H1 (cell line): ENCODE measurements at places on chromosomes 12 and 14. TPM values are rescaled to one million over a fixed set of nuclear protein-coding genes. Genes with fewer than 3 reads are reported as not detected.

- H3K36me3 ChIP-seq = no peaks in the 10 kb centered on the region
- no peak for DNase-seq
- H3K27me3 ChIP-seq = no peaks in the 10 kb centered on the region
- no peak overlapping the region for H3K27ac ChIP-seq
- H3K4me1 ChIP-seq = peaks cover 2% of the 10 kb centered on the region; the same call in 1 of the 2 replicates
- no peak overlapping the region for H3K4me3 ChIP-seq
These were observed 3.8 kb downstream of the BCDIN3D start for GRCh38 chr12:49838973-49839633.

GRCh38 chr14:29425705-29426482 is 501.8 kb downstream of the PRKD1 start:
- no peak overlapping the region for H3K27ac ChIP-seq
- no peaks in the 10 kb centered on the region for H3K27me3 ChIP-seq
- no peaks in the 10 kb centered on the region for H3K36me3 ChIP-seq
- H3K4me3 ChIP-seq = no peak overlapping the region
- no peaks in the 10 kb centered on the region for H3K4me1 ChIP-seq

DNA sequence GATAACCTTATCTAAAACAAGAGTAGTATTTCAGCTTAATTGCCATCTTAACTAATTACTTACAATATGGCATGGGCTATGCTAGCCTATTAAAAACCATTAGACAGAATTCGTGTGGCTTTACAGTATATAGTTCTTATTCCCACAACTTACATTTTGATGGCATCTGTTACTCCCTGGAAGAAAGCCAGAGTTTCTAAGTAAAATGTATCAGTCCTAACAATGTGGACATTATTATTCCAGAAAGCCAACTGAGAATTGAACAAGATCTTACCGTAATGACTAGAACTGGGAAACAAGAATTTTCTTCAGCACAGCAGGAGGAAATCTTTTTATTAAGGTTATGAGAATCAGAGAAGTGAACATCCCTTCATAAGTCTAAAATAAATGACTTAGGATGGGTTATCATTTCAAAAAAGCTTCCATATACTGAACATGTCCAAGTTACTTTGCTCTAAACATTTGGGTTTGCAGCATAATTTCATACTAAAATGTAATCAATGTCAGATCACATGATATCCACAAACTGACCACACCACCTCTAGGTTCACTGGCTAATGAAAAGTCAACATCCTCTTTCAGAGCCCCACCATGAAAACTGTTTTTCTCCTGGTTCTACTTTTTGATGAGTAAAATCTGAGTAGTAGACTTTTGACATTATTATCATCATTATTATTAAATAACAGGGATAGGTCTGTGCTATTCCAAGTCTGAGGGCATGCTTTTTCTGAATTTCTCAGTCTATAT is 179.7 kb downstream of the SSPN start:
- no peak for DNase-seq
- H3K4me3 ChIP-seq = no peak overlapping the region
- no peaks in the 10 kb centered on the region for H3K4me1 ChIP-seq
- H3K36me3 ChIP-seq = no peaks in the 10 kb centered on the region
- no peaks in the 10 kb centered on the region for H3K27me3 ChIP-seq
- H3K27ac ChIP-seq = no peak overlapping the region

GRCh38 chr14:60648249-60648933 is 886 bp downstream of the SIX1 start:
- no peak for DNase-seq
- no peaks in the 10 kb centered on the region for H3K36me3 ChIP-seq
- H3K27me3 ChIP-seq = peaks cover 96% of the 10 kb centered on the region
- peaks cover 46% of the 10 kb centered on the region for H3K4me1 ChIP-seq
- no peak overlapping the region for H3K27ac ChIP-seq

DNA sequence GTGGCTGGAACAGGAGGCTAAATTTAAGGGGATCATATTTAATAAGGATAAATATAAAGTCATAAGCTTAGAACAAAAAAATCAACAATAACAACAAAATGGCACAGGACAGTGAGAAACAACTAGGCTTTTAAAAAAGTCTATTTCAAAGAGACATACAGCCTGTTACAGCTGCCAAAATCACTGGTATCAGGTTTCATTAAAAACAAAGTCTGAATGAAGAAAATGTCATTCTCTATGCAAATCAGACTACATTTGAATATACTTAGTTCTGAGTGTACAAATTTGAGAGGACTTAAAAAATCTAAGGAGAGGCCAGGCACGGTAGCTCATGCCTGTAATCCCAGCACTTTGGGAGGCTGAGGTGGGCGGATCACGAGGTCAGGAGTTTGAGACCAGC is 44.0 kb downstream of the TFCP2 start:
- DNase-seq = no peak
- H3K4me3 ChIP-seq = no peak overlapping the region
- H3K27ac ChIP-seq = no peak overlapping the region
- no peaks in the 10 kb centered on the region for H3K4me1 ChIP-seq

- H3K27ac ChIP-seq = no peak overlapping the region
- DNase-seq = no peak
- H3K27me3 ChIP-seq = no peaks in the 10 kb centered on the region
- no peaks in the 10 kb centered on the region for H3K4me1 ChIP-seq
- H3K36me3 ChIP-seq = peaks cover 58% of the 10 kb centered on the region
- no peak overlapping the region for H3K4me3 ChIP-seq
These were observed 27.2 kb downstream of the KLC1 start for GRCh38 chr14:103656031-103656755.

DNA sequence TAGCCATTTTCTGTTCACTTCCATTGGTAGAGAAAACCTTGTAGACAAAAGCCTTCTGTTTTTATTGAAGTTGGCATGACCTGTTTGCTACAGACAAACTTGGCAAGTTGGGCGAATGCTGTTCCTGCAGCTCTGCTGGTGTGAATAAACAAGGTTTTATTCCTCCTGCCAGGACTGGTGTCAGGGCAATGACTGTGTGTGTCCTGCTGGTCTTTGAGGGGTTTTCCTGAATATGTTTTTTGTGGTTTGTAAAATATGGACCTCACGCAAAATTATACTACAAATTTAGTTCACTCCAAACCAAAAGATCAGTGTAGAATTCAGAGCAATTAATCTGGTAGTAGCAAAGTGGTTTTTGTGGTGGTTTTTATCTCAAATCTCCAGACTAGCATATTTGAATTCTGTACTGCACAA is 140.8 kb downstream of the ERC1 start:
- H3K4me1 ChIP-seq = no peaks in the 10 kb centered on the region
- no peak for DNase-seq
- H3K27me3 ChIP-seq = no peaks in the 10 kb centered on the region
- H3K27ac ChIP-seq = no peak overlapping the region

DNA sequence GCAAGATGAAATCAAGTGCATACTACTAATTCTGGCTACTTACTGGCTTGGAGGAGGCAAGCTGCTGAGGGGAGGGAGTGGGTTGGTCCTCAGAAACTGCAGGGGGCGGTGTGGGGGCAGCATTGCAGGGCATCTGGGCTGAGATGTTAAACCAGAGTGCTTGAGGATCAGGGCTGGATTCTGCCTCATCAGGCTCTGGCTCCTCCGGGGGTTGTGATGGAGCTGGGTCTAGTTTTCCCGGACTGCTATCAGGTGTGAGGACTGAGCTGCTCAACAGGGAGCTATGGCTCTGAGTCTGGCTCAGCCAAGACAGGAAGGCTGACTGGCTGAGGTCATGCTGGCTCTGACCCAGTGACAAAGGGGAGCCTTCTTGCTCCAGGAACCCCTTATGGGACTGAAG is 28.6 kb downstream of the BAZ2A start:
- peaks cover 6% of the 10 kb centered on the region; the same call in 1 of the 2 replicates for H3K4me1 ChIP-seq
- H3K4me3 ChIP-seq = no peak overlapping the region
- no peak for DNase-seq
- no peak overlapping the region for H3K27ac ChIP-seq

- H3K27ac ChIP-seq = no peak overlapping the region
- DNase-seq = no peak
- H3K36me3 ChIP-seq = no peaks in the 10 kb centered on the region
These were observed 9.0 kb downstream of the TRHDE start for GRCh38 chr12:72281126-72281525.

DNA sequence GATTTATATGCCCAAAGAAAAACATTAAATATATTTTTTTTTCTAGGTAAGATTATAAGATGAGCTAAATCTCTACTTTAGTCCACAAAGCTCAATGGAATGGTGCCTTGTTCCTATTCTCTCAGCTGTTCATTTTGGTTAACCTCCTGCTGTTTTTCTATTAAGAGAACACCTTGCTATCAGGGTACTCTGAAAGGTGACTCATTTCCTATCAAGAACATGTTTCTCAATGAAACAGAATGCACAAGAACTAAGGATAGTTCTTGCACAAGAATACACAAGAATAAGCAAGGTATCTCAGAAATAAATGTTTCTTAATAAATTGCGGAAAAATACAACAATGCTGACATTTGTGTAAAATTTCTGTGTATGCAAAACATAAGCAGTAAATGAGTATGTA is 14.1 kb downstream of the ABCD2 start:
- H3K4me3 ChIP-seq = no peak overlapping the region
- H3K36me3 ChIP-seq = no peaks in the 10 kb centered on the region
- no peak for DNase-seq
- no peak overlapping the region for H3K27ac ChIP-seq

- no peaks in the 10 kb centered on the region for H3K4me1 ChIP-seq
- no peak for DNase-seq
- no peak overlapping the region for H3K4me3 ChIP-seq
- no peaks in the 10 kb centered on the region for H3K36me3 ChIP-seq
- H3K27me3 ChIP-seq = no peaks in the 10 kb centered on the region
These were observed 341.4 kb downstream of the RAD51B start for GRCh38 chr14:68160779-68161546.

GRCh38 chr12:24913130-24913529 is 35.8 kb downstream of the BCAT1 start:
- peaks cover 2% of the 10 kb centered on the region for H3K4me1 ChIP-seq
- no peak overlapping the region for H3K27ac ChIP-seq
- no peaks in the 10 kb centered on the region for H3K27me3 ChIP-seq
- H3K4me3 ChIP-seq = no peak overlapping the region
- H3K36me3 ChIP-seq = no peaks in the 10 kb centered on the region; the same call in 1 of the 2 replicates

DNA sequence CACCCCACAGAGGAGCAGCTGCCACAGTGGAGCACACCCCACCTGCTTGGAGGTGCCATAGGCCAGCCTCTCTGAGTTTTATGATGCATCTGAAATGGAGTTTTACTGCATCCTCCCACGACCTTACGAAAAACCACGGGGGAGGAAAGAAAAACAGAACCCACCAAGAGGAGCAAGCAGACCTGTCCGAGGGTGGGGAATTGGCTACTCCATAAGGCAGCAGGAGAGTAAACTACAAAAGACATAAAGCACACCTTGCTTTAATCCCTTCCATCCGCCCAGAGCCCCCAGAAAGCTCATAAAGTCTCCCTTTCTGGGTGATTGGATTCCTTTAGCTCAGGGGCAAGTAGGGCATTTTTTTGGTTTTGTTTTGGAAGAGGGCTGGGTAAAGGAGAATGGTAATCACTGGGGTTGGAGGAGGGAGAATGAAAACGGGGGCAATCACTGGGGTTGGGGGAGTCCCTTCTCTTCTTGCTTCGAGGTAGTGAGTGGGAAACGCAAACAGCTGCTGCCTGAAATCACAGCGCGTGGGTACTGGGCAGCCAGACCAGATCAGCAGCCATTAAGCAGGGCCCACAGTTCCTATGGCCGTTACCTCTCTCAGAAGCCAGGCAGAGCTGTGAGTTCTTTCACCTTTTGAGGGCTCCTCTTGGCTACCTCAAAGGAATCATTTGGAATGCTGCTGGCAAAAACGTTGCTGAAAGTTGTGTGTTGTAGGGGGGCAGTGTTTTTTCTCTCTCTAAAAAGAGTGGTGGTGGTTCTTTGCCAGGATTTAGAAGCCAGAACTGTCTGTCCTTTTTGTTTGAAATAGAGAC is 433.6 kb downstream of the ZFP36L1 start:
- H3K27me3 ChIP-seq = no peaks in the 10 kb centered on the region
- H3K36me3 ChIP-seq = no peaks in the 10 kb centered on the region
- no peak overlapping the region for H3K27ac ChIP-seq

DNA sequence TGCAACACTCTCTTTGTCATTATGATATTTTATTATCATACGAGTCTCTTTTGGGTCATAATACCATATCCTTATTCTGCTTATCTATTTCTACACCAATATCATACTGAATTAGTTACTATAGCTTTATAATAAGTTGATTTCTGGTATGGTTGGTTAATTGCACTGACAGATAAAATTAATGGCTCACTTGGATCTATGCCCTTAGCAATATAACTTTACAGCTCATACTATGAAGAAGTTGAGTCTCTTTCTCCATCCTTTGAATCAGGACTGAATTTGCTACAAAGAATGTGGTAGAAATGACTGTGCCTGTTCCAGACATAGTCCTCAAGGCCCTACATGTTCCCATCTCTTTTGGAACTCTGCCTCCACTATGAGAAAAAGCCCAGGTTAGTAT is 139.7 kb upstream of the DYRK2 start:
- DNase-seq = no peak
- peaks cover 5% of the 10 kb centered on the region for H3K4me1 ChIP-seq

- DNase-seq = no peak
- H3K27me3 ChIP-seq = no peaks in the 10 kb centered on the region
- H3K4me3 ChIP-seq = no peak overlapping the region
- no peak overlapping the region for H3K27ac ChIP-seq
- H3K36me3 ChIP-seq = no peaks in the 10 kb centered on the region
These were observed 530.2 kb downstream of the RPS29 start for GRCh38 chr14:49056021-49056420.

GRCh38 chr14:95196268-95196667 is 38.9 kb upstream of the DICER1 start:
- no peaks in the 10 kb centered on the region for H3K36me3 ChIP-seq
- H3K27ac ChIP-seq = no peak overlapping the region
- peaks cover 22% of the 10 kb centered on the region for H3K4me1 ChIP-seq
- no peaks in the 10 kb centered on the region for H3K27me3 ChIP-seq
- no peak for DNase-seq

GRCh38 chr12:89951050-89951693 is 242.5 kb upstream of the ATP2B1 start:
- peaks cover 7% of the 10 kb centered on the region; the same call in 1 of the 2 replicates for H3K4me1 ChIP-seq
- no peaks in the 10 kb centered on the region for H3K27me3 ChIP-seq
- no peak for DNase-seq

DNA sequence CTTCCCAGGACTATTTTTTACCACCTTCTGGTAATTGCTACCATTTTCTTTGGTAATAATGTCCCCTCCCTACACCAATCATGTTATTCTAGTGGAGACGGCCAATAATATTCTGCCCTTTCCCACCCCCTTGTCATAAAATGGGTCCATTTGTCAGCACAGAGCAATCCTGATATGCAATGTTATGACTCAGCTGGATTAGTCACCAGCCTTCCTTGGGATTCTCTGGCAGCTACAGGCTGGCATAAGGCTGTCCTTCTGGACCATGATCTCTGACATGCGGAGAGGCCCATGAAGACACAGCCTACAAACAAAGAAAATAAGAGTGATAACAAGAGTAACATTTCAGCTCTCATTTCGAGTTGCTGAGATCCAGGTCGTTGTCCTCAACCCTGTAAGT is 222.0 kb upstream of the CPNE8 start:
- no peaks in the 10 kb centered on the region for H3K36me3 ChIP-seq
- no peaks in the 10 kb centered on the region for H3K27me3 ChIP-seq
- H3K4me1 ChIP-seq = peaks cover 2% of the 10 kb centered on the region; the same call in 1 of the 2 replicates
- H3K4me3 ChIP-seq = no peak overlapping the region
- no peak for DNase-seq

Gene ANAPC5
- 94.5 and 127 TPM in 2 replicates for polyA plus RNA-seq

Gene PWP1
- 73.8 and 78.5 TPM in 2 replicates for polyA plus RNA-seq

Gene CDCA4
- 62.4 and 80.6 TPM in 2 replicates for polyA plus RNA-seq

Gene OSBPL8
- 10.9 and 28.9 TPM in 2 replicates for polyA plus RNA-seq

Gene CLEC4A
- polyA plus RNA-seq = 0.44 TPM in 1 of 2 replicates, not detected in the other

Gene DEGS2
- 0.60 and 0.82 TPM in 2 replicates for polyA plus RNA-seq

Gene MANSC4
- not detected in 2 replicates for polyA plus RNA-seq

Gene ACOT4
- 1.1 and 1.2 TPM in 2 replicates for polyA plus RNA-seq

Gene MSRB3
- polyA plus RNA-seq = 0.32 and 0.46 TPM in 2 replicates

Gene CD163
- polyA plus RNA-seq = 0.02 TPM in 1 of 2 replicates, not detected in the other
